Cardiac septum (tissue), 1 donor: ENCODE measurements at places on chromosomes 7 and 10. TPM values are rescaled to one million over a fixed set of nuclear protein-coding genes. Genes with fewer than 3 reads are reported as not detected.

DNA sequence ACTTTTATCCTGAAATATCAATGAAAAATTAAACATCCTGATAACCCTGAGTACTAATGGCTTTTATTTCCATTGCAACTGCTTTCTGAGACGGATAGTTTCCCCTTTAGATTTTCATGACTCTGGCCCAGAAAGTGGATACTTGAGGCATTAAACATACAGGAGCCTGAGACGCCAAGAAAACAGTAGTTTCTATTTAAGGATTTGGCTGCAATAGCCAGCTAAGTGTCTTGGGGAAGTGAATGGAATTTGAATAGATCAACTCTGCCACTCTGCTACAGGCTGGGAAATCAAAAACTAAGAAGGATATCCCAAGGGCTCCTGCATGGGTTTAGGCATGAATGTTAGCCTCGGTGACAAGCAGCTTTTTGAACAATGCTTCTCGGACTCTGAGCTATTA, 24.7 kb upstream of the GPAM start:
- DNase-seq, result no peak

DNA sequence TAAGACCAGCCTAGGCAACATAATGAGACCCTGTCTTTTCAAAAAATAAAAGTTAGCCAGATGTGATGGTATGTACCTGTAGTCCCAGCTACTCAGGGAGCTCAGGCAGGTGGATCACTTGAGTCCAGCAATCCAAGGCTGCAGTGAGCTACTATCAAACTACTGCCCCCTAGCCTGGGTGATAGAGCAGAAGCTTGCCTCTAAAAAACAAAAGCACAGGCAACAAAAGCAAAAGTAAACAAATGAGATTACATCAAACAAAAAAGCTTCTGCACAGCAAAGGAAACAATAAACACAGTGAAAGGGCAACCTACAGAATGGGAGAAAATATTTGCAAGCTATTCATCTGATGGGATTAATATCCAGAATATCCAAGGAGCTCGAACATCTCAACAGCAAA, 65.4 kb downstream of the FANK1 start:
- DNase-seq, result no peak

DNA sequence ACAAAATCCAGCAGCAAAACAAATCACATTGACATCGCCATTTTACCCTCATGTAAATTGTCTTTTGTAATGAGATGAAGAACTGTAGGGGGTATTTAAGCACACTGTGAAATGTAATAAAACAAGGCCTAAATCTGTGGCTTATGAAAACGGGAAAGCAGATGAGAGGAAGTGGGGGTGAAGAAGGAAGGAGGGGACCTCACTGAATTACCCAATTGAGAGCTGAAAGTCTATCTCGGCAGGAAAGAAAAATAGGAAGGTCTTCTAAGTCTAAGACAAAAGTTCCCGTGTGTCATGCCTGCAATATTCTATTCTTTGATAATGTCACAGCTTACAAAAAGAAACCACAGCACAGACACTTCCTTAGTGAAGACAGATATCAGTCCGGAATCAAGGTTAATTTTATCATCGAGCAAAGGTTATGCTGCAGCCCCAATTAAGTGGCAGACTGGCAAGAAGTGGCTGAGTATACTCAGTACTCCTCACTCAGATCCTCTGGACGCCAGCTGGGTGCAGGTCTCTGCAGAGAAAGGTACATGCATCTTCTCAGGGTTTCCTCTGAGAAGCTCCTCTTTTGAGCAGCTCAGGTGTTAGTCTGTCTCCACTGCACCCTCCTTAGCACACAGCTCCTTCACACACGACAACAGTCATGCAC, 239.7 kb downstream of the FANK1 start:
- no peak for DNase-seq

DNA sequence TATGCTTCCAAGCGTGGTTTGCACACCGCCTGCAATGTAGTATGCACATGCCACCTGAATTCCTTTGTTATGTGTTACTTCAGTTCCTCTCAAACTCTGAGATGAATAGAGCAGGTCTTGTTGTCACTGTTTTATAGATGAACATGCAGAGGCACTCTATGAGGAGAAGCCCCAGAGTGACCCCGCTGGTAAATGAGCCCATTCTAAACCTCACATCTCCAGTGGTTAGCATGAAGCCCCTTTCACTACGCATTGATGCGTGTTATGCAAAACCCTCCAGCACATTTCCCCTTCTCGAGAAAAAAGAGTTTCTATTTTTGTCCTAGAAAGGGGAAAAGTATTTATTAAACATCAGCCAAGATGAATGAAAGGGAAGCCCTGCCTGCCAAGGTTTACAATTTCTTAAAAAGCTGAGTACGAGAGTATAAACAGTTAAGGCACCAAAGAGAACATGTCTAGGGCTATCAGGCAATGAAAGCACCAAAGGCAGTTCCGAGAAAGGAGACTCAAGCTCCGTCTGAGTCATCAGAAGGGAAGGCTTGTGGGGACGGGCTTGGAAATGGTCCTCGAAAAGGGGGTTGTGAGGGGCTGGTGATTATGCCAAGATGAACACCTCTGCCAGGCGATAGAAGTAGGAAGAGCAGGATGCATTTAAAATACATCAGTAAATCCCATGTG, 58.7 kb upstream of the PFKP start:
- no peak for DNase-seq

GRCh38 chr10:84388148-84388547, 59.8 kb downstream of the CCSER2 start:
- DNase-seq, result no peak

- no peak for DNase-seq
Measured at GRCh38 chr7:13062631-13063030, 375.2 kb downstream of the ARL4A start.

DNA sequence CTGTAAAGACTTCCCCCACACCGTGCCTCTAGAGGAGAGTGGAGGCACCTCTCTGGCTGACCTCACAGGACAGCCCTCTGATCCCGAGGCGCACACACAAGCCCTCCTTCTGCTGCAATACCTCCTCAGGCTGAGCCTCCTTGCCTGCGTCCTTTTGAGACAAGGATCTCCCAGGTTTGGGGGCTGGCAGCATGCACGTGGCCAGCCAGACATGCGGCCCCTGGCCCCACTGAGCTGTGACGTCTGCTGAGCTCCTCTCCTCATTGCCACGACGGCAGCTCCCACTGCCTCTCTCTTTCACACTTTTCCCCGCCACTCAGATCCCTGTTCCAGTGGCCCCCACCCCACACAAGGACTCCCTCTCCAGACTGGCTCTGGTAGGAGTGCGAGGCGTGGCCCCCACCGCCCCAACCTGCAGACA, 12.2 kb upstream of the DNAAF5 start:
- DNase-seq, result no peak

DNA sequence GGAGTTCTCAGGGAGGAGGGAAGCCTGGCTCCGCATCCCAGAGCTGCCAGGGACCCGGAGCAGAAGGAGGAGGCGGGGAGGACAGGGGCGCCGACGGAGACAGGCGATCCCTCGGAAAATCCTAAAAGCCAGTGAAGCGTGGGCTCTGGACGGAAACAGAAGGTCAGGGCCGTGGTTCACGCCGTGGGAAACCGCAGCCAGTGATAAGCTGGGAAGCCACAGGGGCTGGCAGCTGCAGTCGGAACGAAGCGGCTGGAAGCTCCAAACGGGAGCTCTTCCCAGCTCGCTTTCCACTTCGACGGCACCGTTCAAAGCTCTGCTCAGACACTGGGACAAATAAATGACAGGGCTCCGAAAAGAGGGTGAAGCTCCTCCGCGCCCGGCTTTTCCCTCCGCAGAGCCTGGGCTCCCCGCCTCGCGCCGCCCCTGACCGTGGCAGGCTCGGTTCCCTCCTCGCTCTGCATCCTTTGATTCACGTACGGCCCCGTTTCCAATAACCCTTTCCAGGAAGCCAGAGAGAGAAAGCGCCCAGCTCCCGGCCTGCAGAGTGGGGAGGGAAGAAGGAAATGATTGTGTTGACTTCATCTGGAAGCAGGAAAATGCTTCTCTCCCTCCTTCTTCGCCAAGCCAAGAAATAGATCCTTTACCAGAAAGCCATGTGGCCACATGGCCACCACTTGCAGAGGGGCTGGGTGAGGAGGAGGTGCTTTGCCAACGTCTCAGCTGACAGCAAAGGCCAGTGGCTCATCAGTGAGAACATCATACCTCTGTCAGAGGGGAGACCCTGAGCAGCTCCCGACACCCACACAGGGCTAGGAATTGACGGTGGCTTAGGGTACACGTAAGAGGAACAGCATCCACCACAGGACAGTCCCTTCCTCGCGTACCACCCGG, 57.4 kb downstream of the ADRB1 start:
- no peak for DNase-seq

DNA sequence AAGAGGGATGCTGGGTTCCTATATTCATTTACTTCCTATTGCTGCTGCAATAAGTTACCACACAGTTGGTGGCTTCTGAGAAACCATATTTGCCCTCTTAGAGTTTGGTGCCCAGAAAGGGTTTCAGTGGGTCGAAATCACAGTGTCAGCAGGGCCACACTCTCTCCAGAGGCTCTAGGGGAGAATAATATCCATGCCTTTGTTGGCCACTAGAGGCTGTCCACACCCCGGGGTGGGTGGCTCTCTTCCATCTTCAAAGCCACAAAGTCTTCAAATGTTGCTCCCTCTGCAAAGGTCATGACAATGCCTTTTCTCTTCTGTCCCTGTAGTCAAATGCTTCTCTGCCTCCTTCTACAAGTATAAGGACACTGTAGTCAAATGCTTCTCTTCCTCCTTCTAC, 989.4 kb downstream of the CCSER2 start:
- DNase-seq, result no peak

- DNase-seq, result peak; percentile 94
Measured at GRCh38 chr10:63711867-63712716, 190.9 kb downstream of the REEP3 start.

DNA sequence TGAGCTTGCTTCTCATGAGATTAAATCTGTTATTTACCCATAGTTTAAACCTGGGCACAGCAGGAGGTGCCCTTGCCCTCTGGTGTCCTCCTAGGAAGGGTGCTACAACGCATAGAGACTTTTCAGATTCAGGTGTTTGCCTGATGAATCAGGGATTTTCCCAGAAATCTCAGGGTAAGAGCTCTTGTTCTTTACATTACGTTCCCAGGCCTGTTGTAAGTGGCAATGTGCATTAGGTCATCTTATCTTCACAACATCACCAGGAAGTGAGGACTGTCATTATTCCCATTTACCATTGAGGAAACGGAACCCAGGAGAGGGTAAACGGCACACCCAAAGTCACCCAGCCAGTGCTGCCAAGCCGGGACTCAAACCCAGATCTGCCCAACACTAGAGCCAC, 73.0 kb downstream of the NHLRC2 start:
- DNase-seq, result no peak

GRCh38 chr10:855079-855478, 76.4 kb downstream of the LARP4B start:
- DNase-seq, result no peak

- no peak for DNase-seq
Measured at GRCh38 chr10:21166557-21167287, 269.6 kb upstream of the NEBL start.

GRCh38 chr7:130351791-130352090, 7.1 kb downstream of the CPA5 start:
- DNase-seq, result no peak

- DNase-seq, result no peak
Measured at GRCh38 chr7:95322396-95322795, 1.9 kb downstream of the PON1 start.

- DNase-seq, result no peak
Measured at GRCh38 chr10:103645141-103646054, 151.9 kb downstream of the NEURL1 start.

GRCh38 chr10:31694126-31694685, 234.4 kb downstream of the ARHGAP12 start:
- DNase-seq, result no peak

DNA sequence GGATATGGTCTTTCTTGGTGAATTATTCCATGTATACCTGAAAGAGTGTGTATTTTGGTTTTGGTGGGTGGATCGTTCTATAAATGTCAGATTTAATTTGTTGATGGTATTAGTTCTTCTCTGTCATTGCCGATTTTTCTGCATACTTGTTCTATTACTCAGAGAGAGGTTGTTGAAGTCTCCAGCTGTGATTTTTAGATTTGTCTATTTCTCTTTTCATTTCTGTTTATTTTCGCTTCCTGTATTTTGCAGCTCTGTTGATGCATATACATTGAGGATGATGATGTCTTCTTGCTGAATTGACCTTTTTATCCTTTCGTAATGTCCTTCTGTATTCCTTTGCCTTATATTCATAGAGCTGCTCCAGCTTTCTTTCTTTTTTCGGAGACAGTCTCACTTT, 12.1 kb upstream of the BHLHA15 start:
- DNase-seq, result no peak

DNA sequence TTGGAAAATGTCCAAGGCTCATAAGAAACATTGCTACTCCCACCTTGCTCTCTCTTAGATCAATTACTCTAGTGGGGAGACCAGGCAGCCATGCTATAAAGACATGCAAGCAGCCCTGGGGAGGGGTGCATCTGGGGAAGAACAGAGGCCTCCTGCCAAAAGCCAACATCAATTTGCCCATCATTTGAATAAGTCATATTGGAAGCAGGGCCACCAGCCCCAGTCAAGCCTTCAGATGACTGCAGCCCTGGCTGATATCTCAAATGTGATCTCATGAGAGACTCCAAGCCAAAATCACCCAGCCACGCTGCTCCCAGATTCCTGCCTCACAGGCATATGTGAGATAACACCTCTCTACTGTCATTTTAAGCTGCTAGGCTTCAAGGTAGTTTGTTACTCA, 157.5 kb upstream of the PDE1C start:
- peak; percentile 29 for DNase-seq

DNA sequence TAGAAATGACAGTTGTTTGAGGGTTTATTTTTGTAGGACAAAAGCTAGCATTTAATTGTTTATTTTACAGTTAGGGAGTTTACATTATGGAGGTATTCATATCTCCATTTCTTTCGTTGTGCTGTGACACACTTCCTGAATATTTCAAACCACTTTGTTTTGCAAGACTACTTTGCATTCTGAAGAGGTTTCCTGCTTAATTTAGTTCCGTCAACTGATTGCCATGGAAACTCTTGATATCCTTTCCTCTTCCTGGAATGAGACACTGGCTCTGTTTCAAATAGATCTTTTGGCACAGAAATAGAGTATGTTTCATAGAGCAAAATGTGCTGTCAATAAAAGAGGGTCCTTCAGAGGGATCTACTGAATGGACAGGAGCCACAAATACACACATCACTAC, 159.5 kb upstream of the AGR3 start:
- no peak for DNase-seq

DNA sequence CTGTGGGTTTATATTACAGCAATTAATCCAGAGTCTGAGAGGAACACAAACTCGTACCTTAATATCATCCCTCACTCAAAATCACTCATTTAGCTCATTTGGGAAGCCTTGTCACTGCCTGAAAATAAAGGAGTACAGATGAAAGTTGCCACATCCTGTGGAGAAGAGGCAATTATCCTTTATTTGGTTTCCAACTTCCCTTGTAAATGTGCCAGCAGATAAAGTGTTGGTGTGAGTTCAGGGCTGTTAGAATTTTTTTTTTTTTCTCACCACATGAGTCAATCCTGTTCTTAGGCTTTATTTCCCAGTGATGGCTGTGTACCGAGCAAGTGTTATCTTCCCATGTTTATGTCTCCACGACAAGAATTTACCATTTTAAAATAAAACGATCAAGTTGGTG, 99.0 kb upstream of the SMIM30 start:
- DNase-seq, result no peak

Gene MKRN1
- total RNA-seq, result 95.0 TPM

Gene LRGUK
- total RNA-seq, result 0.24 TPM

Gene MACC1
- 0.13 TPM for total RNA-seq

Gene KIAA1549
- 1.4 TPM for total RNA-seq

Gene ZPBP
- total RNA-seq, result not detected

Gene VWA2
- total RNA-seq, result not detected

Gene CPA1
- total RNA-seq, result not detected

Gene UNC5B
- 22.4 TPM for total RNA-seq

Gene ZCCHC24
- total RNA-seq, result 56.6 TPM

Gene RINT1
- 10.7 TPM for total RNA-seq

Gene PDZD7
- 0.40 TPM for total RNA-seq

Gene BLOC1S2
- total RNA-seq, result 27.8 TPM

Gene MRPL43
- total RNA-seq, result 51.7 TPM

Gene CYP2C9
- total RNA-seq, result not detected
